Omental fat pad (tissue), 4 donors: ENCODE measurements at places on chromosomes 13 and 19.

GRCh38 chr19:50817941-50818858, 5.4 kb downstream of the KLK1 start:
- no peak for DNase-seq

DNA sequence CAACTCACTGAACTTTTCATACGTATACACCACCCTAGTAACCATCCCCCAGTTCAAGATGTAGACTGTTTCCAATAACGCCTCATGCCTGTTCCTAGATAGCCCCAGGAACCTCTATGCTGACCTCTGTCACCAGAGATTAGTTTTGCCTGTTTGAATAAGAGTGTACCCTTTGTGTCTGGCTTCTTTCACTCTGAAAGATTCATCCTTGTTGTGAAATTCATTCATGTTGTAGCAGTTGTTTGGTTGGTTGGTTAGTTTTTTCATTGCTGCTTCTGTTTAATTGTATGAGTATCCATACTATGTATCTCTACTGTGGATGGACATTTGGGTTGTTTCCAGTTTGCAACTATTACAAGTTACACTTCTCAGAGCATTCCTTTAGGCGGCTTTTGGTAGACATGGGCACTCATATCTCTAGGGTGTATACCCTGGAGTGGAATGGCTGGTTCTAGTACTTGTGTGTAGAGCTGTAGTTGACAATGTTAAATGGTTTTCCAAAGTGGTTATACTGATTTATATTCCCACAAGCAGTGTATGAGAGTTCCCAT, 1.6 kb downstream of the RNASEH2B start:
- no peak for DNase-seq

- DNase-seq, result no peak
Observed at GRCh38 chr19:5997371-5997770, 19.4 kb upstream of the RANBP3 start.

- no peak for DNase-seq
Observed at GRCh38 chr13:109387471-109387870, 398.9 kb downstream of the IRS2 start.

GRCh38 chr13:60869225-60869624, 472.2 kb downstream of the TDRD3 start:
- no peak for DNase-seq

DNA sequence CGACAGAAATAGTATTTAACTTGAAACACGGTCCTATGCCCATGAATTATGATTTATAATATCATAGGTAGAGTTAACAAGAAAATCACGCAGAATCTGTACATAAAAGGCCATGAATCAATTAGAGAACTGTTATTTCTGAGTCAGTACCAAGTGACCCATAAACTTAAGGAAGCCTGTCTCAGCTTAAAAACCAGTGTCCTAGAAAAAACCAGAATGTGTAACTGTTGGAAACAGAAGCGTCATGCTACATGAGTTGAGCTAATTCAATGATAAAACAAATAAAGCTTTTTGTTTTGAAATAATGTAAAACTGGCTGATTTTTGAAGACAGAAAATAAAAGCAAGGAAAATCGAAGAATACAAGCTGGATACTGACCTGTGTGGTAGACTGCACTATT, 34.8 kb upstream of the SGCG start:
- DNase-seq, result no peak
